GF-D8 (cell line): ENCODE measurements at places on chromosomes 4 and X.

DNA sequence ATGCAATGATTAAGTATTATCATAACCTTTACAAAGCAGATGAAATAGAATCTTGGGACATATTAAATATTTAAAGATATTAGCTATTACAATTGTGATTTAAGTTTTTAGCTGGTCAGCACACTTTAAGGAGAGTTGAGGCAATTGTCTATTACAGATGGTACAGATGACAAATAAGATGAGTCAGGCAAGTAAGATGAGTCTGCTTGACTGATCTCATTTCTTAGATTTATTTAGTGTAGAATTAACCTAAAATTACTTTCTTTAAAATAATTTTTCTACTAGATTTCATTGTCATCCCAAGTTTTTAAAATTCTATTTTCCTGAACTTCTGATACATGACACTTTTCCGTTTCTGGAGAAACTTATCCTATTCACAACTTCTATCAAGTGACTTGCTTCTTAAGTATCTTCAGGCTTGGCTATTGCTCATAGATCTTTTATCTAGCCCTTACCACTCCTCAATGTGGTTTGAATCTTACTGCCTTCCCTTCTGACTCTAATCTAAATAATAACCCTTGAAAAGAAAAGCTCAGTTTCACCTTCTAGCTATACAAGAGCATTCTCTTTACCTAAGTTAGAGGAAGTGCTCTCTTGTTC lies 32.9 kb downstream of the CXCL1 start:
- no peak for DNase-seq

DNA sequence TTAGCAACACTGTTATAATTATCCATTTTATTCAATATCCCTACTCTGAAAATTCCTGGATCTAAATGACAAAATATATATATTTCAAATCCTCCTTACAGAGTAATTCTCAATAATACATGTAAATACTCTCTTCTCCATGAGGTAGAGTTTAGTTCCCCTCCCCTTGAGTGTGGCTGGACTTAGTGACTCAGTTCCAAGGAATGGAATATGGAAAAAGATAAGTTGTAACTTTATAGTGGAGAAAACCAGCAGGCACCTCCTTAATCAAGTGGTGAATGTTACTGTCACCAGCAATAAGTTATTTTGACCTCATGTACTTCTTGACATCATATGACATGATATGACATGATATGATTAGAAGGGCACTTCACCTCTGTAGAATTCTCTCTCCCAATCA lies 302.0 kb downstream of the RAB28 start:
- DNase-seq: no peak

DNA sequence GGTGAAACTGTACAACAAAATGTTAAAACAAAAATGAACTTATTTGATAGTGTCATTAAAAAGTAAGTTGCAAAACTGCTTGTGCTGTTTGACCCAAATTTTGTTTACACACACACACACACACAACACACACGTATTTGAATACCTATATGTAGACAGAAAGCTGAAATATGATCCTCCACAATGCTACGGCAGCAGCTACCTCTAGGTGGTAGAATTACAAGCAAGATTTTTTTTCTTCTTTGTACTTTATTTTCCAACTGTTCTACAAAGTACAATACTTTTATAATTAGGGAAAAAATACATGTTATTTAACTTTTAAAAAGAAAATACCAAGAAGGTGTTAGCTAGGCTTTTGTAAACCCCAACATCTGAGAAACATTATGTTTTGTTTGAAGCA lies 1.2 kb downstream of the CYTL1 start:
- DNase-seq: no peak

GRCh38 chr4:11070813-11071212 lies 357.9 kb downstream of the HS3ST1 start:
- no peak for DNase-seq

- DNase-seq: no peak
These were observed 86.5 kb downstream of the ADRA2C start for GRCh38 chr4:3852711-3853110.

GRCh38 chr4:6087669-6088341 lies 69.6 kb upstream of the C4orf50 start:
- DNase-seq: no peak

GRCh38 chr4:88720451-88721428 lies 23.1 kb upstream of the NAP1L5 start:
- DNase-seq: no peak

- no peak for DNase-seq
These were observed 2.9 kb upstream of the TREX2 start for GRCh38 chrX:153448556-153449367.

GRCh38 chrX:153379971-153380581 lies 21.1 kb downstream of the PNMA6E start:
- DNase-seq: no peak

GRCh38 chrX:110396735-110397134 lies 38.1 kb downstream of the RTL9 start:
- no peak for DNase-seq

GRCh38 chrX:69318651-69319340 lies 153.5 kb upstream of the PJA1 start:
- no peak for DNase-seq

GRCh38 chr4:185358514-185358913 lies 37.2 kb downstream of the LRP2BP start:
- no peak for DNase-seq

- no peak for DNase-seq
These were observed 2.3 kb downstream of the FRMPD3 start for GRCh38 chrX:107451731-107452130.
